NCI-H2227 treated with DMSO at 0.1 percent for 48 hours (cell line): ENCODE measurements at places on chromosomes 6 and 20.
A peak's percentile ranks its signal among the peaks of the same experiment; 100 is the strongest.

- DNase-seq = no peak
These were observed 18.2 kb upstream of the EDN1 start for GRCh38 chr6:12271997-12272396.

- no peak for DNase-seq
These were observed 12.1 kb downstream of the NCR2 start for GRCh38 chr6:41347378-41348050.

DNA sequence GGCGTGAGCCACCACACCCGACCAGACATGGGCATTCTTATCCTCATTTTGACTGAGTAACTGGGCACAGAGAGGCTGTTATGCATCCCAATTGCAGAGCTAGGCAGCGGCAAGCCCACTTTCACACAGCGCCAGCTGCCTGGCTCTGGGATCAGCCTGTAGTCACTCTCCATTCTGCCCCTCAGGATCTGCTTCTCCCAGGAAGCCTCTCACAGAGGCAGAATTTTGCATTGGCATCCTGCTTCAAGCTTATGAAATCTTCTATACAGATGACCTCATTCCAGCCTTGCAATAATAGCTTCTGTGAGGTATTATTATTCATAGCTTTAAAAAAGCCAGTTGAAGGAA lies 37.0 kb upstream of the IER3 start:
- DNase-seq = no peak

DNA sequence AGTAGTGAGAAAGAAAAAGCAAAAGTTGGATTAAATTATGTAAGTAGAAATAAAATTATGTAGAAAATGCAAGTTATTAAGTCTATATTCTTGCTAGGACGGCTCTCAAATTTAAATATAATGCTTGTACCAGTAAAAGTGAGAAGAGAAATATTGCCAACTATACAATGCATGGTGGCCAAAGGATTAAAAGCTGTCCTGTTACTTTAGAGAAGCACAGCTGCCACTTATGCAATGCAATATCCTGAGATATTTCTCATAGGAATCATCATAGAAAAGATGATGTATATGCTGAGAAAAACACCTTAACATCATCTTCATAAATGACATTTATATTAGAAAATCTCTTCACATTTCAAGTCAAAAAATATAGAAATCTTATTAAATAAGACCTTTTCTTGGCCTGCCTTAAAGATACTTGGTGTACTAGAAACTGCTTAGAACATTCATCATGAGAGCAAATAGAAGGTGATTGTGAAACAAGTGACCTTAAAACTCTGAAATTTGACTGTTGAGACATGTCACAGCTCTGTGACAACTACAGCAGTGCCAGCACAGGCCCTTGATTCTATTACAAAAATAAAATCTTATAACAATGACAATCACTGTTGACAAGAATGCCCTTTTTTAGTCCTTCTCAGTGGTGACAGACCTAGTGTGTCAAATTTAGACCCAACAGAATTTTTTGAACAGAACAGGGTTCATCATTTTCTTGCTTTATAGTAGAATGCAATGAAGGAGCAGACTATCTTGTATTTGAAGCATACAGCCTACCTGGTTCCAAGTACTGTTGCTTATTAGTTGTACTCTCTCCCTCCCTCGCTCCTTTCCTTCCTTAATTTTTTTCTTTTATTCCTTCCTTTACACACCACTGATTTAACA lies 173.1 kb downstream of the CLVS2 start:
- no peak for DNase-seq

DNA sequence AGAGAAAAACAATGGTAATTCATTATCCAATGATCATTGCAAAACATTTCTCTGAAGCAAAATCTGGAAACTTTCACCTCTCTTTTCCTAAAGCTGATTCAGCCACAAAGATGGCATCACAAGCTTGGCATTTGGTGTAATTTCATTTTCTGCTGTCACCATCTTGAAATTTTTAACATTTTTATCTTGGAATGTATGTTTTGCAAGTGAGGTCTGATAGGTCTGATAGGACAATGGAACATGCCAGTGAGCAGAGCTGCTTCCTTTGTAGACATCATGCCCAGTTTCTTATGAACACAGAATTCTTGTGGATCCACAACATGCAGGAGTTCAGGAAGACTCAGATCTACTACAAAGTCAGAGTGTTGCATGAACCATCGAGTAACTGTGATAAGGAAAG lies 969.6 kb downstream of the EYS start:
- DNase-seq = no peak

- DNase-seq = peak; percentile 50
These were observed 16.5 kb downstream of the COL20A1 start for GRCh38 chr20:63309261-63310071.
